ENCODE measurements at places on chromosomes 13 and 19. TPM values are rescaled to one million over a fixed set of nuclear protein-coding genes. Genes with fewer than 3 reads are reported as not detected.

The TUBB4A gene
- 7.9 TPM for total RNA-seq

The APLP1 gene
- total RNA-seq: 1.2 TPM

The CCDC169 gene
- 0.23 TPM for total RNA-seq

The RGCC gene
- 79.3 TPM for total RNA-seq

The PROZ gene
- not detected for total RNA-seq

The ZNF235 gene
- total RNA-seq: 2.7 TPM

The TEX26 gene
- not detected for total RNA-seq

The TMEM86B gene
- total RNA-seq: 6.7 TPM

The CYP4F3 gene
- total RNA-seq: 0.14 TPM

The LRRC63 gene
- 0.71 TPM for total RNA-seq

The KCNJ14 gene
- total RNA-seq: 2.1 TPM

The PDX1 gene
- not detected for total RNA-seq

The JAK3 gene
- total RNA-seq: 212 TPM

The CPB2 gene
- not detected for total RNA-seq

The ZIC5 gene
- not detected for total RNA-seq

The OVOL3 gene
- not detected for total RNA-seq

The FPR1 gene
- total RNA-seq: not detected

The C19orf85 gene
- not detected for total RNA-seq

The NOTCH3 gene
- total RNA-seq: not detected

The APC2 gene
- 0.07 TPM for total RNA-seq

The RTBDN gene
- not detected for total RNA-seq

The CYP4F2 gene
- total RNA-seq: not detected

The TTYH1 gene
- total RNA-seq: not detected
